ENCODE measurements at places on chromosomes 5 and 9.

GRCh38 chr9:85466834-85467233, 274.9 kb downstream of the AGTPBP1 start:
- DNase-seq: no peak

DNA sequence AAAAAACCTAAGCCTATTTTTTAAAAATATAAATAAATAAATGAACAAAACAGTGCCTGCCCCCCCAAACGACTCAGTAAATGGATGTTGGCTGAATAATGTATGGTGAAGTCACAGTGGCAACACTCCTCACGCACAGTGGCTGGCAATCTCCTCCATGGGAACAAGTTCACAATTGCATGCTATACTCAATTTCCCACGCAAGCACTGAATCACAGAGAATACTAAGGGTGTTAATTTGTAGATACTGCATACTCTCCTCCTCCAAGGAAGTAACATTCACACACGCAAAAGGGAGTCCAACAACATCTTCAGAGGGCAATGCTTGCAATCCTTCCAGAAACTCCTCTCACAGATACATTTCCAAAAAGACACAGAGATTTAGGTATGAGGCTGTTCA, 47.5 kb downstream of the SERINC5 start:
- no peak for DNase-seq

DNA sequence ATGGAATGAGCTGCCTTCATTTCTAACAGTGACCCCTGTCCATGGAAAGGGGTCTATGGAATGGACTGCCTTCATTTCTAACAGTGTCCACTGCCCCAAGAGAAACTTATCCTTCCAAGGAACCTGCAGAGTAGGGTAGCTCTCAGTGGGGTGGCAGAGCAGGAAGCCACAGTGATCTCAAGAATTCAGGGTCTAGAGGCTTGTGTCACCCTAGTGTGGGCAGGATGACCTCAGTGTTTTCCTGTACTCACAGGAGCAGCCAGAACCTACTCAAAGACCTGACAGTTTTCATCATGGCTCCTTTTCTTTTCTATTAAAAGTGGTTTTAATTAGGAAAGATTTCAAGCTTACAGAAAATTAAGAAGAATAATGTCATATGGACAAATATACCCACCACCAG, 27.5 kb downstream of the SEC61B start:
- no peak for DNase-seq

GRCh38 chr5:142663246-142663645, 22.6 kb downstream of the FGF1 start:
- DNase-seq: no peak

GRCh38 chr9:88953381-88954029, 37.8 kb upstream of the S1PR3 start:
- DNase-seq: no peak

- no peak for DNase-seq
These were observed 194.9 kb upstream of the ZNF608 start for GRCh38 chr5:124941051-124942049.

DNA sequence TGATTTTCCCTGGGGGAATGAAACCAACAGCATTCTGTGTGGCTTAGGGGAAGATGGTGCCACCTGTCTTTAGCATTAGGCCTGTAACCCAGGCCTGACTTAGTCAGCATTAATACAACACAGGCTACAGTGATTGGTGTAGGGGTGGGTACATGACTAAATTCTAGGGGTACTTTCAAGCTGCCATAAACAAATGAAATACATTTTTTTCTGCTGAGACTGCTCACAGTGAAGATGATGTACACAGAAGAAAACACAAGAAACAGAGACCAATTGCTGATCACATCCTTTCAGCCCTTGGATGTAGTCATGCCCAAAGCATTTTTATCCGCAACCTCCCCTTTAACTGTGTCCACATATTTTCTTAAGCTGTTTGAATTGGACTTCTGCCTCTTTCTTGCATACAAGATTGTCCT, 527.2 kb downstream of the KCTD16 start:
- DNase-seq: no peak

DNA sequence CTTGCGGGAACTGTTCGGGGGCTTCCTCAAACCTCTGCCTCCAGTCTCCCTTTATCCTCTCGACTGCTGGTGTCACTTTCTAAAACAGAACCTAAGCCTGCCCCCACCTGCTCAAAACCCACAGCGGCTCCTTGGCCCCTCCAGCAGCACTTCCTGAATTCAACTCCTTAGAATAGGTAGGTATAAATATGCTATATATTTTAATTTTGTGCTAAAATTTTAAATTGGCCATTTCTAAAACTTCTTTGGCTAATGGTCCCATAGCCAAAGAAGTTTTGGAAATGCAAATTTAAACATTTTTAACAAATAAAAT, 71.8 kb upstream of the TBC1D2 start:
- no peak for DNase-seq

DNA sequence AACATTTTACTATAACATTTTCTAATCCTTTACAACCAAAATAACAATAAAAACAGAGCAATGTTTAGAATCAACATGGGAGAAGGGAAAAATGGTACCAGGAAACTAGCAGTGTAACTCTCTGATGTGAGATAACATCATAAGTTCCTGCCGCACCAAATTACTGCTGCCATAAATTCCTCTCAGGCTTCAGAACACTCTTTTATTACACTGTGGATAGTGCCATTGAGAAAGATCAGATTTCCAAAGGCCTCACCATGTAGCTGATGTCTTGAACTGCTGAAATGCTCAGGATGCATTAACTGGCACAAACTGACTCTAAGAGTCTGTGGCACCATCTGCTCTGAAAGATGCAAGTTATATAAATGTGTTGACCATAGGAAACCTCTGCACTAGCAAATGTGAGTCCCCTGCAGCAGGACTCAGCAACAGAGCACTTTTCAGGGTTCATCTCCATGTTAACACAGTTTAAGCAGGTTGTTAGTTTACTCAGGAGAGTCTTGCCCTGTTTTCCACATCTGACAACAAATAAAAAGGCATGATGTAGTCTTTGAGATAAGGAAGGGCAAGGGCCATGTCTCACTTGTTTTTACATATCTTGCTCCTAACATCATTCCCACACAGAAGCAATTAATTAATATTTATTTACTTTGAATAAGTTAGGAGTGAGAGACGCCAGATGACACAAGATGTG, 218.1 kb downstream of the CETN3 start:
- no peak for DNase-seq

- DNase-seq: no peak
These were observed 21.6 kb upstream of the ERAP1 start for GRCh38 chr5:96829297-96829696.

- peak; percentile 3 for DNase-seq
These were observed 892 bp downstream of the SMIM32 start for GRCh38 chr5:136192015-136192525.

- no peak for DNase-seq
These were observed 92.0 kb downstream of the THBS4 start for GRCh38 chr5:80127116-80127552.

- no peak for DNase-seq
These were observed 311.7 kb upstream of the HAPLN1 start for GRCh38 chr5:84032324-84032723.

DNA sequence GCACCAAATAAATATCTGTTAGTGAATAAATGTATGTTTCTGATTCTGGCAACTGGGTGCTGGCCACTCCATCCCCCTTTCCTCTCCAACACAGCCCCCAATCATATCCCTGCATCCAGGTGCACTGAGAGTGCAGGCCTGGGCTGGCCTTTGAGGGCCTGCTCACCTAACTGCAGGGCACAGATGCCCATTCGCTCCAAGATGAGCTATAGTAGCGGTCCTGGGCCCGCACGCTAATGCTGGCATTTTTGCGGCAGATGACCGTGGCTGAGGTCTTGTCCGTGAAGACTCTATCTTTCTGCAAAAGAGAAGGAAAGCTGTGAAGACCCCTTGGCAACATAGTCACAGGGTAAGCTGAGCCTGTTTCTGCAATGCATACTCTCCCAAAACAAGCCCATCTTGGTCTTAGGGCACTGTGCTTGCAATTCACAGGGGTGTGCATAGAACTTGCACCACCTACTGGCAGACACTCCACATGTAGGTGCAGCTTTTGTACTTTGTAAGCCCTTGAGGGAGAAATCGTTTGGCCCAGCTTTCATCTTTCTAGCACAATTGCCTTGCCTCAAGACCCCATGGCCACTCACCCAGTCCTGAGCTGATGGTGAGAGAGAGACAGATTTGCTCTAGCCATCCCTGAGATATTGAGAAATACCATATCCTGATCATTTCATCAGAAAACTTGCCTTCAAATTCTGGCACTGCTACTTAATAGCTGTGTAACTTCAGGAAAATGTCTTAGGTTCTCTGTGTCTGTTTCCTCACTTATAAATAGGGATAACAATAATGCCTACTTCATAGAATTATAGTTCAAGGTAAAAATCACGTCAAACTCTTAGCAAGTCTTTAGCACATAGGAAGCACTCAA, 13.5 kb downstream of the IL12B start:
- peak; percentile 69 for DNase-seq

- DNase-seq: no peak
These were observed 39.4 kb upstream of the CARTPT start for GRCh38 chr5:71679714-71680113.

DNA sequence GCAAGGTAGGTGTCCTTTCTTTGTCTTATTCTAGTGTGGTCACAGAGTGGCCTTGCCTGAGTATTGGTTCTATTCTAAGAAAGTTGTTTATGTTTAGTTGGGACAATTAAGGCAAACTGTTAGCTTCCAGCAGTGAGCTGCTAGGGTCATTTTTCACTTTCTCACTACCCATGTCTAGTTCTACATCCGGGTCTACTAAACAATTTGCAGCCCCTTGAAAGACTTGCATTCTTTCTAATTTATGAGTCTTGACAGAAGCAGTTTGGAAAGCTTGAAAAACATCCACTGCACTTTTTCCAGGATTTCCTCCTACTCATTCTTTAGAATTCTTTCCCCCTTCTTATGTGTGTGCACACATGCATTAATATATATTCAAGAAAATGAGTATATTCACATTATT, 892.2 kb upstream of the ACO1 start:
- DNase-seq: no peak

DNA sequence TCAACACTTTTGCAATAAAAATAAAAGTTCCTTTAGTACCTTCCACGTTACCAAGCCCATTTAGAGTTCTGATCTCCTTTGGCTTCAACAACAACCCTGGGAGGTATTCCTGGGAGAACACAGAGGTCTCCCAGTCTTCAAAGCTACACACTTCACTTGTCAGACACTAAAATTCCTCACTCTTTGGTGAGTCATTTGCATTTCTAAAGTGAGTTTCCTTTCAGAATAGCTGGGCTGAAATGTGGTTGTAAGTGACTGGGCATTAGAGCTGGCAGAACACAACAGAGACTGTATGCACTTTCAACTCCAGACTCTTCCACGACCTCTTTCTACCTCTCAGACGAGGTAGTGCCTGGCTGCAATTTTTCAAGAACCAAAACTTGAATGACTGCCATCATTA, 11.5 kb upstream of the F2RL1 start:
- no peak for DNase-seq

DNA sequence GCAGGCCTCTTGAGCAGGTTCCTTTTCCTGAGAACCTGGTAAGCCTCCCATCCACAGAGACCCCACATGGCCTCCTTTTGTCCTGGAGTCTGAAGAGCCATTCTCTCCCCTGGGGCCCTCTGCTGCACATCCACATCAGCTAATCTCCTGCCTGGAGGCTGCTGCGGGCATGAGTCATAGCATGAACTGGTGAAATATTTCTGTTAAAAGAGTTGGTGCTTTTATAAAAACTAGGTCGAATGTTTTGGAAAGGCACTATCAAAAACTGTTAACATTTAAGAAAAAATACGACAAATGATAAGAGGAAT, 399.4 kb downstream of the CTNND2 start:
- no peak for DNase-seq

GRCh38 chr9:128946571-128947276, 679 bp downstream of the DOLK start:
- DNase-seq: peak; percentile 73

DNA sequence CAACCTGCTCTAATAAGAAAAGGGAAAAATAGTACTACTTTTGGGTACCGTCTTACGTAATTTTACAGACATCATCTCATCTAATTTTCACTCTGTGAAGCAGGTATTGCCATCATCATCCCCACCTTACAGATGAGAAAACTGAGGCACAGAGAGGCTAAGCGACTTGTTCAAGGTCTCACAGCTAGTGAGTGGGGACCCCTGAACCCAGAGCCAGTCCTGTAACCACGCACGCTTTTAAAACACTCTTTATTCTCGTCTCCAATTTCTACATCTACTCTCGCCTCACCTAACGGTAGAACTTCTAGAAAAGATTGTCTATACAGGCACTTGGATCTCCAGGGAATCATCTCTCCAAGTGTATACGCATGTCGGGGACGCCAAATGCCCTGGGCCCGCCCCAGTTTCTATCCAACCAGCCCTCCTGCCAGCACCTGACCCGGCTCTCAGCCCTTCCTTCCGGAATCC, 1.5 kb upstream of the TRAF1 start:
- no peak for DNase-seq

DNA sequence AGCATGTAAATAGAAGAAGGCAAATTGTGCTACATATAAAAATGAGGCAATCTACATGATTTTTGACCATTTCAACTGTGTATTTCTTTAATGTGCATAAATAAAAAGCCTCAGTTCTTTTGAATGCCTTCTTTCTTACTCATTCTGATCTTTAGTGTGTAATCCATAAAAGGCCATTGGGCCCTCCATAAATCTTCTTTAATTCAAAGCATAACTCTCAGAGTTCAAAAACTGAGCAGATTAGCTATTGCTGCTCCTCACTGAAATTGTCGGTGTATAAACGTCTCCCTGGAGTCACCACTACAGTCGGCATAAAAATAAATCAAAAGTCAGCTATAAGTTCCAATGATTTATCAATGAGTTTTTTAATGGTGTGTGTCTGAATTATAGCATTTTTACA, 45.3 kb upstream of the ADAMTSL1 start:
- no peak for DNase-seq

GRCh38 chr5:54610197-54610944, 92.8 kb downstream of the SNX18 start:
- no peak for DNase-seq

- no peak for DNase-seq
These were observed 98.4 kb downstream of the UNC13B start for GRCh38 chr9:35260186-35260585.

DNA sequence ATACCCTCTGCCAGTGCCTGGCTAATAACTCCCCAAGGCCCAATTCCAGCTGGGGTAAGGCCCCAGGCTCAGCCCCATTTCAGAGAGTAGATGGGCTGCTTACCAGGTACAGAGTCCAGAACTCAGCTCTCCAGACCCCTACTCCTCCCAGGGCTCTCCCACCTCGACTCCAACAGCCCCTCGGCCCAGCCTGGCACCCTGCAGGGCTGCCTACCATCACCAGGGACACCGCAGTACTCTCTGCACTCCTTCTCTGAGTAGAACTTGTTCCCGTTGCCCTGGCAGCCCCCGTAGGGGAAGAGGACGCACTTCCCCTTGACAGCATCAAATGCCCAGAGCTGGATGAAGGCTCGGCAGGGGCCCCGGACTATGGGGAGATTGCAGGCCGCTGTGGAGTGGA, 17.4 kb downstream of the AMBP start:
- DNase-seq: no peak

- no peak for DNase-seq
These were observed 75.6 kb upstream of the NEURL1B start for GRCh38 chr5:172565455-172565854.

DNA sequence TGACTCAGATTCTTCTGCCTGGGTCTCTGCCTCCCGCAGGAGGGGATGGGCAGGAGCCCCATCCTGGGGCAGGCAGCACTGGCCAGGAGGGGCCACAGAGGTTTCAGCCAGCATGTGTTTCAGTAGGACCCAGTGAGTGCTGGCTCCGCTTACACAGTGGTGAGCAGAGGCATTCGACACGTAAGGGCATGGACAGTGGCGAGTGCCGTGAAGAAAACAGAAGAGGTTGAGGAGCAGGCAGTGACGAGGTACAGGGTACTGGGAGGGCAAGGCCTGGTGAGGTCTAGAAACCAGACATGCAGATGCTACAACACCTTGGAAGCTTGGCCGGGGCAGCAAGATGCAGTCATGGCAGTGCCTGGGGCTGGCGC, 41.5 kb downstream of the CACNA1B start:
- no peak for DNase-seq

All from erythroblast (primary cell).